ENCODE measurements at places on chromosomes 1 and 21.
A peak's percentile ranks its signal among the peaks of the same experiment; 100 is the strongest.

GRCh38 chr21:45034556-45035476, 39.6 kb upstream of the ADARB1 start:
- peak overlapping the region; percentile 55 for H3K27ac ChIP-seq
- H3K4me3 ChIP-seq: no peak overlapping the region
- H3K4me1 ChIP-seq: peaks cover 3% of the 10 kb centered on the region
- H3K27me3 ChIP-seq: no peaks in the 10 kb centered on the region
- no peaks in the 10 kb centered on the region for H3K36me3 ChIP-seq

GRCh38 chr1:223473601-223474344, 80.6 kb downstream of the CCDC185 start:
- H3K27ac ChIP-seq: no peak overlapping the region
- H3K27me3 ChIP-seq: no peaks in the 10 kb centered on the region
- no peaks in the 10 kb centered on the region for H3K36me3 ChIP-seq
- no peak for DNase-seq
- H3K4me1 ChIP-seq: no peaks in the 10 kb centered on the region
- H3K4me3 ChIP-seq: no peak overlapping the region

DNA sequence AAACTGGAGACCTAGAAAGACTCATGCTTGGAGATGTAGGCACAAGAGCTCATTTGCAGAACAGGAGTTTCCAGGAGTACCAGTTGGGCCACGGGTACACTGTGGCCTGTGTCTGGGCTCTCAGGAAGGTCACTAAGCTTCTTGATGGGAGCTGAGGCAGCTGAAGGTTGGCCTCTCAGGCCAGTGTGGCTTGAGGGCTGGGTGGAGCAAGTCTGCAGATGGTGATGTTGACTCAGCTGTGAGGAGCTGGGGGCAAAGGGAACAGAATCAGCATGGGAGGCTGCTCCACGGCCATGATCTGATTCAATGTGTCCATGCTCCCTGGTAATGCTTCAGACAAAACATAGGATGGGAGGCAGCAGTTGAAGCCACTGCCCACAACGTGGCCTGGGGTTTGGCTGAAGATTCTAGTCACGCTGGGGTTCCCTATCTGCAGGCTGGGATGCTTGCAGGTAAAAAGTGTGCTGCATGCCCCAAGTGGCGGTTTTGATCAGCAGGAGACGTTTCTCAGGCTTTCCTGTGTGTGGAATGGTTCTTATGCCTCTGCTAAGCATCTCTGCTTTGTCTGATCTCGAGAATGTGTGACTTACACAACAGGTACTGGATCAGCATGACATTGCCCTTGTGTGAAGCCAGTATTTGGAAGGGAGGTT, 15.4 kb upstream of the TENT5C start:
- no peak for DNase-seq
- no peaks in the 10 kb centered on the region for H3K4me1 ChIP-seq
- no peak overlapping the region for H3K4me3 ChIP-seq

- DNase-seq: no peak
- H3K36me3 ChIP-seq: no peaks in the 10 kb centered on the region
Measured at GRCh38 chr21:38263493-38263892, 6.7 kb downstream of the KCNJ15 start.

DNA sequence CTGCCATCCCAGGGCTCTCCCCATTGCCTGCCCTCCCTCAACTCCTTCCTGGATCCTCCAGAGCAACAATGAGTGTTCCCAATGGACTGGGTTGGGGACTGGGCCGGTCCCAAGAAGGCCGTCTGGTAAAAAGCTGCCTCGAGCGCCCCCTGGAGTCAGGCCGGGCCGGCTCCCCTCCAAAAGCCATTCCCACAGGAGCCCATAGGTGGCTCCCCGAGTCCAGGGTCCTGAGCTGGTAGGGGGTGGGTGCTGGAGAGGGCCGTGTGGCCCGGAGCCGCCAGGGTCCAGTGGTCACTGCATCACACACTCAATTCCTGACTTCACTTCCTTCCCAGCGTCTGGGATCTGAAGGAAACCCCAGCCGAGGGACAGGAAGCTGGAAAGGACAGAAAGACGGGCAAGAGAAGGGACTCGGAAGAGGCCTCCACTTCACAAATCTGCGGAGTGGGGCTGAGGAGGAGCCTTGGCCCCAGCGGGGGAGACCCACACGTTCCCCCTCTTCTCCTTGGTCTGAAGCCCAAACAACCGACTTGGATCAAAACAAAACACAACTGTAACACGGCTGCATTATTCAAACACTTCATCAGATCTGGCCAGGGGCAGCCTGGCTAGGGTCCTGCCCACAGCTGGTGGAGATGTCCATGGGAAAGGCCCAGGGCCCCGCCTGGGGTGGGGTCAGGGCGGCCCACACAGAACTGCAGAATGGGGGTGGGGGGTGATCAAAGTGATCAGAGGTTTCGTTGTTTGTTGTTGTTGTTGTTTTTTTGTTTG, 10.9 kb upstream of the ALDH4A1 start:
- no peaks in the 10 kb centered on the region for H3K4me1 ChIP-seq
- H3K4me3 ChIP-seq: no peak overlapping the region
- H3K27ac ChIP-seq: peak overlapping the region; percentile 33
- peak; percentile 84 for DNase-seq
- peaks cover 3% of the 10 kb centered on the region for H3K36me3 ChIP-seq

DNA sequence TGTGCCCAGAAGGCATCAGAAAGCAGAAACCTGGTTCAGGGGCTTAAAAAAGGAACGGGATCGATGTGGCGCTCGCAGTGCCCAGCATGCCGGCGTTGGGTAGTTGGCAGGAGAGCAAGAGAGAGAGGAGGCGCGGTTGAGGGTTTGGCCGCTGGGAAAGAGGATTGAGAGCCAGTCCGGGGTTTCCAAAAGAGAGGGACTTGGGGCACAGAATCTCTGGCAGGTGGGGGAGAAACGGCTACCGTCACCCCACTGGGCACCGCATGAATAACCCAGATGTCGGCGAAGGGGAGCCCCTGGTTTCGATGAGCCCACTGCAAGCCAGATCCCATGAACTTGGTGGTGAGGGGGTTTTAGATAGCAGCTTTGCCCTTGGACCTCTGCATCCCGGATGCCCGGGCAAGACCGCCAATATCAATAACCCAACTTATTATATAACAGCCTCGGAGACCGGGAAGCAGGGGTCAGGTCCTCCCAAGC, 60.4 kb upstream of the ACOT11 start:
- H3K27me3 ChIP-seq: no peaks in the 10 kb centered on the region
- H3K4me1 ChIP-seq: no peaks in the 10 kb centered on the region
- peak overlapping the region; percentile 1 for H3K27ac ChIP-seq
- H3K36me3 ChIP-seq: no peaks in the 10 kb centered on the region
- peak; percentile 69 for DNase-seq

DNA sequence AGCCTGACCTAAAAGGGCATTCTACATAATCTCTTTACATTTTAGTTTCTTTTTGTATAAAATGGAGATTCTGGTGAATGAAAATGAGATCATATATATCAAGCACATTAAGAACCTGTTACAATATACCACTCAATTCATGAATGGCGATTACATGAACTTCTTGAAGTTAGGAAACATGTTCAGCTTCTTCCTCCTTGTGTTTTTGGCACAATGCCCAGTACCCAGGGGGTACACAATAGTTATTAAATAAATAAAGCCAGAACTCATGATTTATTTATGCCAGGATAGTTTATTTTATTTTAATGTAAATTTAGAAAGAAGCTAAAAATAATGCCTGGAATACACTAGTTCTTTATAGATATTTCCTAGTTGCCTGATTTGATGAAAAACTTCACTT, 186.0 kb upstream of the PTGFR start:
- H3K27ac ChIP-seq: no peak overlapping the region
- DNase-seq: no peak
- H3K36me3 ChIP-seq: no peaks in the 10 kb centered on the region
- no peaks in the 10 kb centered on the region for H3K27me3 ChIP-seq
- H3K4me1 ChIP-seq: no peaks in the 10 kb centered on the region

DNA sequence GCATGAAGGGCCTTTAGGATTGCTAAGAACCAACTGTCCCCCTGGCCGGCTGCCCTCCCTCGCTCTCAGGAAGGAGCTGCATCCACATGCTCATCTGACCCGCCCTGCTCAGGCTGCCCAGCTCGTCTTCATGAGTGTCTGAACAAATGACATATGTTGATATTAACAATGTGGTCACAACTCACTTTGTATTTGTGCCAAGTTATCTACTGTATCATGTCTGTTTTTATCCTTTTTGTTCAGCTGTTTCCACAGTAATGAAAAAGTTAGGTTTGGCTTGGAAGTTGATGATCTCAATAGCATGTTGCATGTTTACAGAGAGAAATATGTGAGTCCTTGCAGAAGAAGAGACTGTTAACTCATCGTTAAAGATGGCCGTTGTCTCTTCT, 75.1 kb downstream of the PHTF1 start:
- peak; percentile 69 for DNase-seq
- H3K4me1 ChIP-seq: no peaks in the 10 kb centered on the region
- H3K4me3 ChIP-seq: no peak overlapping the region
- H3K27ac ChIP-seq: no peak overlapping the region
- no peaks in the 10 kb centered on the region for H3K27me3 ChIP-seq

GRCh38 chr1:220927442-220927841, 48.2 kb downstream of the HLX start:
- no peak overlapping the region for H3K27ac ChIP-seq
- H3K27me3 ChIP-seq: no peaks in the 10 kb centered on the region
- DNase-seq: no peak
- H3K4me1 ChIP-seq: no peaks in the 10 kb centered on the region
- no peaks in the 10 kb centered on the region for H3K36me3 ChIP-seq

GRCh38 chr1:54268762-54269297, 68.9 kb downstream of the MRPL37 start:
- no peak for DNase-seq
- H3K4me3 ChIP-seq: no peak overlapping the region
- no peak overlapping the region for H3K27ac ChIP-seq
- no peaks in the 10 kb centered on the region for H3K36me3 ChIP-seq
- no peaks in the 10 kb centered on the region for H3K27me3 ChIP-seq

GRCh38 chr1:41773144-41773591, 145.6 kb downstream of the HIVEP3 start:
- no peaks in the 10 kb centered on the region for H3K36me3 ChIP-seq
- H3K4me3 ChIP-seq: no peak overlapping the region
- DNase-seq: no peak
- no peak overlapping the region for H3K27ac ChIP-seq

GRCh38 chr1:49364676-49365075, 588.0 kb upstream of the BEND5 start:
- no peaks in the 10 kb centered on the region for H3K36me3 ChIP-seq
- no peak overlapping the region for H3K4me3 ChIP-seq
- no peak for DNase-seq
- no peak overlapping the region for H3K27ac ChIP-seq
- no peaks in the 10 kb centered on the region for H3K27me3 ChIP-seq

GRCh38 chr1:21620011-21620410, 49.1 kb downstream of the RAP1GAP start:
- no peak for DNase-seq
- no peak overlapping the region for H3K27ac ChIP-seq
- no peaks in the 10 kb centered on the region for H3K36me3 ChIP-seq
- H3K4me3 ChIP-seq: no peak overlapping the region
- H3K27me3 ChIP-seq: no peaks in the 10 kb centered on the region

DNA sequence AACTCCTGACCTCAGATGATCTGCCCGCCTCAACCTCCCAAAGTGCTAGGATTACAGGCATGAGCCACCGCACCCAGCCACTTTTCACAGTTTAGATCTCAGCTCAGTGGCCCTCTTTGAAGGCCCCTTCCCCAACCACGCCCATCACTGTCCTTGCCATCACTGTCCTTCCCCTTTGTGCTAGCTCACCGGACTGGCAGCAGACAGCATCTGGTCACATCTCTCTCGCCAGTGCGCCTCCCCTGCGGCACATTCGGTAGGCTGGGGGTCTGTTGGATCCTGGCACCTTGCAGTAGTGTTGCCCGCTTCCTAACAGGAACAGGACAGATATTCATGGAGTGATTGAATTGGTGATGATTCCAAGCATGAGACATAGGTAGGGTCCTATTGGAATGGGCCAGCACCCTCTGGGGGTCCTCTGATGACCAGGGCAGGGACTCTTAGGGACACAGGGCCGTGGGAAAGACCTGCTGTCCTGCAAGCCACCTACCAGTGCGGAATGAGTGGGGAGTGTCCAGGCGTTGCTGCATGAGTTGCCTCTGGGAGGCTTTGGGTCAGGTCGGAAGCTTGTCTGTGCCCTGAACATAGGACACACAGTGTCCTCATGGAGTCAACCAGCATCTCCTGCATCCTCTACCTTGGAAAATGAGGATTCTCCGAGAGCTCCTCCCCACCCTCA, 178.8 kb upstream of the VAMP3 start:
- no peaks in the 10 kb centered on the region for H3K36me3 ChIP-seq
- peak; percentile 57 for DNase-seq
- no peaks in the 10 kb centered on the region for H3K27me3 ChIP-seq
- H3K4me3 ChIP-seq: no peak overlapping the region

DNA sequence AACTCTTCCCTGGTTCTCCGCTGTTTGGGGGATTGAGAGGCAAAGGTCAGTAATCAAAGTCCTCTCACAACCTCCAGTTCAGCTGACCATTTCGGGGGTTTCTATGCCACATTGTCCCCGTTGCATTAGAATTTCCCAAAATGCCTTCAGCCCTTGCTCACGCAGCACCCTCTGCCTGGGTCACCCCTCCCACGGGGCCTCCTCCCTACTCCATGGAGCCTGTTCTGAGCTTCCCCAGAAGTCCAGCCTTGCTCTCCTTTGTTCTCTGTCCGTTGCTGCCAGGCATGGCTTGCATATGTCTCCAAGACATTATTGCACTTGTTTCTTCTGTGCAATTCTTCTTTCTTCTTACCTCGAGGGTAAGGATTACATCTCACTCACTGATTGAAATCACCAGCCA, 16.5 kb downstream of the DMRTB1 start:
- no peak overlapping the region for H3K27ac ChIP-seq
- H3K4me3 ChIP-seq: no peak overlapping the region
- DNase-seq: no peak
- H3K27me3 ChIP-seq: no peaks in the 10 kb centered on the region
- no peaks in the 10 kb centered on the region for H3K36me3 ChIP-seq
- H3K4me1 ChIP-seq: no peaks in the 10 kb centered on the region

DNA sequence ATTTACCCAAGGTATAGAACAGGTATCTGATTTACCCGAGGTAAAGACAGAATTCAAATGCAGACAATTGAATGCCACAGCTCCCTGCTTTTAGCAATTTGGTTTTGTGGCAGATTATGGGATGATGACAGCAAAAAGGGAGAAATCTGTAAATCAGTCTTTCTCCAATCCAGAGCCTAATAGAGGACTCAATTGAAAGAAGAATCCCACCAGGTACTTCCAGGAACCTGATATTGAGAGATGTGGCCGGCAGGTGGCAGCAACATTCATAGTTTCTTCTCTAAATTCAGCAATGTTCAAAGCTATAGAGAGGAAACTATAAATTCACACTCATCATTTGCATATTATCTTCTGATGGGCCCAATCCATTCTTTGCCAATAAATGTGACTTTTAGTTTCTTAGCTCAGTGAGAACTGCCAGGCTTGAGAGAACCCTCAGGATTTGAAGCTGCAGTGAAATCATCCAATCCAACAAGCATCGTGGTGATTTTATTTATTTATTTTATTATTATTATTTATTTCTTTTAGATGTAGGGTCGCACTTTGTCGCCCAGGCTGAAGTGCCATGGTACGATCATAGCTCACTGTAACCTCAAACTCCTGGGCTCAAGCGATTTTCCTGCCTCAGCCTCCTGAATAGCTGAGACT, 9.8 kb upstream of the PHACTR4 start:
- no peaks in the 10 kb centered on the region for H3K36me3 ChIP-seq
- peak; percentile 75 for DNase-seq
- no peak overlapping the region for H3K27ac ChIP-seq
- no peak overlapping the region for H3K4me3 ChIP-seq
- H3K27me3 ChIP-seq: no peaks in the 10 kb centered on the region

All from aorta (tissue), 5 donors.